Spinal cord (tissue), 10 donors: ENCODE measurements at places on chromosomes 3 and 15.

GRCh38 chr3:45164056-45164455 lies 17.9 kb upstream of the CDCP1 start:
- no peak for DNase-seq

DNA sequence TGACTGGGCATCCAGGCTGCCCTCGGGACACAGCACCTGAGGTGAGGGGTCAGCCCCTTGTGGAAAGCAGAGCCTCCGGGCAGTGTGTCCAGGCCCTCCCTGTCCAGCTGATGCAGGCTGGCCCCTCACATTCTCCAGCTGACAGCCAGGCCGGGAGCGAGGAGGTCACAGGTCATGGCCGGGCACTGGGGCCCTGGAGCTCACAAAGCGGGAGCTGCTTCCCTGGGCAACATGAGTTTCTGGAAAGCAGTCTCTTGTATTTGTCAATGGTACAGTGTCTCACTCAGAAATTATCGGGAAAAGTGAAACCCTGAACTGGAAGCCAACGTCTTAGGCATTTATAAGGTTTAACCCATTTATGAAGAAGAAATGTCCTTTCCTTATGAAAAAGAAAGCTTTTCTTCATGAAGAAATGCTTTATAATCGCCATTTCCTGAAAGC lies 118.5 kb downstream of the OPA1 start:
- DNase-seq: no peak

DNA sequence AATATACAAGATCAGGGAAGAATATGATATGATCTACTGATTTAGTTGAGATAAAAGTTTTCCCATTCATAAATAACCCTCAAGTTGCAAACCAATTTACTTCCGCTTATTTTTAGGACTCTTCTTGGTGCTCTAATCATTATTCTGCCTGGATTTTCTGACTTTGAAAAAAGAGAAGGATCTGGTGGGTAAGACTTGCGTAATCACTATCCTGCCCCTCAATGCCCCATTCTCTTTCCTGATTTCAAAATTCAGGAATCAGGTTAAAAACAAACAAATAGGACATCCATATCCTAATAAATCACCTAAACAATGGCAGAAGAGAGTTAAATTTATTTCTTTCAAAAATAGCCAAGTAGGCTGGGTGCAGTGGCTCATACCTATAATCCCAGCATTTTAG lies 127.5 kb downstream of the CLASP2 start:
- DNase-seq: no peak

DNA sequence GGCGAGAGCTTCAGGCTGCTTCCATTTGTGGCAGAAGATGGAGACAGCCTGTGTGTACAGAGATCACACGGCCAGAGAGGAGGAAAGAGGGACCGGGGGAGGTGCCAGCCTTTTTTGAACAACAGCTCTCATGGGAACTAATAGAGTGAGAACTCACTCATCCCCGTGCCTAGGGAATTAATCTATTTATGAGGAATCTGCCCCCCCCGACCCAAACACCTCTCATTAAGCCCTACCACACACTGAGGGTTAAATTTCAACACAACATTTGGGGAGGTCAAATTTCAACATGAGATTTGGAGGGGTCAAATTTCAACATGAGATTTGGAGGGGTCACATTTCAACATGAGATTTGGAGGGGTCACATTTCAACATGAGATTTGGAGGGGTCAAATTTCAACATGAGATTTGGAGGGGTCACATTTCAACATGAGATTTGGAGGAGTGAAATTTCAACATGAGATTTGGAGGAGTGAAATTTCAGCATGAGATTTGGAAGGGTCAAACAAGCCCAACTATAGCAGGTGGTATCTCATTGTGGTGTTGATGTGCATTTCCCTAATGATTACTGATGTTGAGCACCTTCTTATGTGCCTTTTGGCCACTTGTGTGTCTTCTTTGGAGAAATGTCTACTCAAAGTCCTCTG lies 20.6 kb upstream of the RFTN1 start:
- DNase-seq: no peak

GRCh38 chr3:38454178-38454883 lies 641 bp downstream of the ACVR2B start:
- DNase-seq: peak; percentile 28

GRCh38 chr3:48187579-48188265 lies 495 bp downstream of the CDC25A start:
- DNase-seq: no peak

- DNase-seq: no peak
Observed at GRCh38 chr3:5431811-5432378, 244.4 kb downstream of the EDEM1 start.

DNA sequence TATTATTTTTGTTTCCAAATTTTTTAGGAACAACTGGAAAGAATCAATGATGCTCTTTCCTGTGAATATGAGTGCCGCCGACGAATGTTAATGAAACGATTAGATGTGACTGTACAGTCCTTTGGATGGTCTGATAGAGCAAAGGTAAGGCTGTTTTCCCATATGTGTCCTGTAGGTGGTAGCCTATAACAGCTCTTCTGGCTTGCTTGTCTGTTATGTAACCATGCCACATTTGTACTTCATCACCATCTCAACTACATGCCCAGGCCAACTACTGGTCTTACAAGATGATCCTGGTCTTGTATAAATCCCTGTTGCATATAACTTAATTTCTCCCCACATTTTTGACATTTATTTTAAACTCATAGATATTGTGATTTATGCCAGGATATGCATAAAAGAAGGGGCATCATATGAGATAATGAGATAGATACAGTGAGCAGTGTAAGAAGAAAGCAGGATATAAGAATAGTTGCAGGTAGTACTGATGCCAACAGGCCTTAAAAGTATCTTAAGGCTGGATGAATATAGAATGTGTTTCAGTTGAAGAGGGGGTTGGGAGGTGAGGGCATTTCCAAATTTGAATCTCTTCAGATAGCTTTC lies 20.3 kb downstream of the FAM98B start:
- peak; percentile 91 for DNase-seq

DNA sequence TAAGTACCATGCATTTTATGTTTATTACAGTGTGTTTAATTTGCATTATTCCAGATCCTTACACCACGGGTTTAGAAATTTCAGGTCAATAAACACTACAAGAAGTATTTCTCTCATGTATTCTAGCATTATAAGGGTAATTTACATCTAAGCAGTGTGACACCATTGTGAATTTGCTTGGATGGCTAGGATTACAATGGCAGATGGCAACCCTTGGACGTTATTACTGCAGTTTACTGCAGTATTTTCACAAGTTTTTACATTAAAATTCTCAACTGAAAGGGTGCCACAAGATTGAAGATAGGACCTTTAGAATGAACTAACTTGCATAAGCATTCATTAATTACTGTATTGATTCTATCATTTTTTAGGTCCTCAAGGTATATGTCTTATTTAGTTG lies 538.8 kb downstream of the NLGN1 start:
- no peak for DNase-seq

DNA sequence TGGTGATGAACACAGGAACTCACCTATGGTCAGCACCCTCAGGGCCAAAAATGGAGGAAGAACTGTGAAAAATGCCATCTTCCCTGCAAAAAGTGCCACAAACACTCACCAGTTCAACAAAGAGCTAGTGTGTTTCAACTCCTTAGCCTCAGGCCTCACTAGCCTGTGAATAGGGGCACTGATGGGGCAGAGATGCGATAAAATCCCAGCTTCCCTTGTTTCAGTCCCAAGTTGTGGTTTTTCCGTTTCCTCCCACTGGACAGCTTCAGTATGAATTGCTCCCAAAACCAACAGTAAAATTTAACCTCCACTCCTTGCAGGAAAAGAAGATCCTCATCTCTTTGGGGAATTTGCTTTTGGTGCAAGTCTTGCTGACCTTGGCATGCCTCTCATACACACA lies 117.4 kb upstream of the ADAMTS9 start:
- DNase-seq: no peak

GRCh38 chr3:12336099-12336498 lies 47.2 kb downstream of the PPARG start:
- DNase-seq: no peak

- no peak for DNase-seq
Observed at GRCh38 chr15:53295574-53295973, 463.9 kb downstream of the WDR72 start.

DNA sequence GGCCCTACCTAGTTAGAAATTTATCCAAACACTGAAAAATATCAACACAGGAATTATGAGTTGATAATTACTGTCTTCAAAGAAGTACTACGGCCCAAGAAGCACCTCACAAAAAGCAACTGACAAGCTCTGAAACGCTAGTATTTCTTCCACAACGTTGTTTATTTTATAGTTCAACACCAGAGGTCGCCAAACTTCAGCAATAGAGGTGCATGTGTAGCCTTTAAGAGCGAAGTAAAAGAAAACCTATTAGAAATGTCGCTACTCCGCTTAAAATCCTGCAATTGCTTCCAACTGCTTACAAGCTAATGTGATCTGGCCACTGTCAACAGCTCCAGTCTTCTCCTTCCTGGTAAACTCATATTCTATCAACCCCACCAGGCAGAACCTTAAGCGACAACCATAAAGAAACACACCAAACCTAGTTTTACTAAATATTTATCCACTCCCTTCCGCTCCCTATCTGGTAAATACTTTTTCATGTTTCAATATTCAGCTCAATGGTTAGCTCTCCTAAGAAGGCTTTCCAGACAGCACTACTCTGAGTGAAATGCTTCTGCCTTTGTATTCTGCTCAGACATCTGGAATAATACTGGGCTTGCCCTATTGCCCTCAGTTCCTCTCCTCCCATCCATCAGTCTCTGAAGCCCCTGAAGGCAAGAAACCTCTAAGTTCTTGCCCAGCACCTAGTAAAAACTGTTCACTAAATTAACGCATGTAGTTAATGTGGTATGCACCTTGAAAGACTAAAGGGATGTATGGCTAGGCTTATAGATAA lies 110.2 kb downstream of the NR1I2 start:
- DNase-seq: peak; percentile 93

DNA sequence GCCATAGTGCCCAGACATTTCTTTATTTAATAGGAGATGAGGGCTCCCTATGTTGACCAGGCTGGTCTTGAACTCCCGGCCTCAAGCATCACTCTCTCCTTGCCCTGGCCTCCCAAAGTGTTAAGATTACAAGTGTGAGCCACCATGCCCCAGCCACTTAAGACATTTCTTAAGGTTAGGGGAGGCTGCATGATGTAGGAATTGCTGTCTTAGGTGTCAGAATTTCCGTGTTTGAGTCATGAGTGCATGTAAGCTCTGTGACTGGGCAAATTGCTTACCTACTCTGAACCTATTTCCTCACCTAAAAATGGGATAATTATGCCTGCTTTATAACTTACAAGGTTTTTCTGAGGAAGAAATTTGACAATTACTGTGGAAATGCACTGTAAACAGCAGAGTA lies 34.2 kb upstream of the SIAH2 start:
- DNase-seq: no peak

DNA sequence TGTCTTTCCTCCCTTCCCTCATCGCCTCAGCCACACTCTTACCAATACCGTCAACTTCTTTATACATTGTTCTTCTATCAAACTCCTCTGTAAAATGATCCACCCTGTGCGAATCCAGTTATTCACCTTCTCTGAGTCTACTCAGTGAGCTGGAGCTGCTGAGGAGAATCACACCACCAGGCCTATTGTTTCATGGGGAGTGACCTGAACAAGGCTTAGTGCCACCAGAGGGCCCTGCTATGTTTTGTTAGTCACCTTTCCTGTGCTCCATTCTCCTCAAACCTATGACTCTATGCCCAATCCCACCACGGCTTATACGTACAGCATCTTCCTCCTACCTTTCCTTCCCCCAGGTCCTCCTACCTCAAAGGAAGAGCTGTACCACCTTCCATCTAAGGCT lies 50.4 kb upstream of the MED12L start:
- DNase-seq: no peak
